Sigmoid colon (tissue), 7 donors: ENCODE measurements at places on chromosomes 16 and 17.

- no peak for DNase-seq
Measured at GRCh38 chr17:70059071-70059470, 16.0 kb upstream of the KCNJ16 start.

GRCh38 chr17:4604111-4604644, 19.8 kb downstream of the SMTNL2 start:
- DNase-seq, result peak; percentile 78

GRCh38 chr17:48530208-48530886, 464 bp downstream of the HOXB1 start:
- no peak for DNase-seq

DNA sequence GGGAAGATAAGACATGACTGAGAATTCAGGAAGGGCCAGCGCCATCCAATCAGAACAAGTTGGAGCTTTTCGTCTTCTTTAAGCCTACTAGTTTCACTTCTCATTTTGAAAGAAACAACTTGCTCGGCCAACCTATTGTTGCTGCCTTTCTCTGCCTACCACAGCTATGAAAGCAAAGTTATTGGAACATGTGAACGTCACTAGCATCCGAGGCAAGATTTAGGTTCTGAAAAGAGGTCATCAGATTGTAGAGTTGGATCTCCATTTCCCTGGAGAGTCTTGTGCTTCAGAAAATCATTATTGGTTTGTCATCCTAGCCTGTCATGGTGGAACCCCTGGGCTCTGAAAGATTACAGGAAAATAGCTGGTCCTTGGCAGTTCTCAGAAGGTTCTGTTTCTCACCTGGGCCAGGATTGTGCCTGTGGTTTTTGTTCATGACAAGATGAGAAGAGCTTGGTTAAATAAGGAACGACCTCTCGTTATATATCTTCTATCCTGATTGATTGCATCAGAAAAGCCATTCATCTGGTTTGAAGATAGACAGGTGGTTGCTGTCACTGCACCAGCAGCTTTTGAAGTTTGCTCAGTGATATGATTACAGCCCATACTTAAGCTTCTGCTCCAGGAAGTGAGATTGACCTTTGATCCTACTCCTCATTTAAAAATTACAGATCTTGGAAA, 25.3 kb downstream of the CDH13 start:
- DNase-seq, result peak; percentile 9

- no peak for DNase-seq
Measured at GRCh38 chr16:89417352-89417751, 73.0 kb downstream of the ANKRD11 start.

DNA sequence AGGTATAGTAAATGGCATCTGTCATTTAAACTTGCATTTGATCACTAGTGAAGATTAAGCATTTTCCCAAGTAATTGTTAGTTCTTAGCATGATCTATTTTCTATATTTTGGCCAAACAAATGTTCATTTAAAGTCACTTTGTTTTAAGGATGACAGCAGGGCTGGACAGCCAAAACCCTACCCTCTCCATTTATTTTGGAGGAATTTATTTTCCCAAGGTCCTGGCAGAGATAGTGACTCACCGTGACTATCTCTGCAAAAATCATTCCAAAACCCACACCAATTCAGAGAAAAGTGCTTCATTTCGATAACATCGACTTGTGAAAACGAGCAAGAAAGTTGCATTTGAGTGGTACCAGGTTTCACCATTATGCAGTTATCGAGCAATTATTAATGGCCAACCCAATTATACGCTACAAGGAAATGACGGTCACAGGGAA, 665 bp upstream of the AKAP1 start:
- no peak for DNase-seq

GRCh38 chr16:19488213-19488640, 33.7 kb downstream of the GDE1 start:
- no peak for DNase-seq

DNA sequence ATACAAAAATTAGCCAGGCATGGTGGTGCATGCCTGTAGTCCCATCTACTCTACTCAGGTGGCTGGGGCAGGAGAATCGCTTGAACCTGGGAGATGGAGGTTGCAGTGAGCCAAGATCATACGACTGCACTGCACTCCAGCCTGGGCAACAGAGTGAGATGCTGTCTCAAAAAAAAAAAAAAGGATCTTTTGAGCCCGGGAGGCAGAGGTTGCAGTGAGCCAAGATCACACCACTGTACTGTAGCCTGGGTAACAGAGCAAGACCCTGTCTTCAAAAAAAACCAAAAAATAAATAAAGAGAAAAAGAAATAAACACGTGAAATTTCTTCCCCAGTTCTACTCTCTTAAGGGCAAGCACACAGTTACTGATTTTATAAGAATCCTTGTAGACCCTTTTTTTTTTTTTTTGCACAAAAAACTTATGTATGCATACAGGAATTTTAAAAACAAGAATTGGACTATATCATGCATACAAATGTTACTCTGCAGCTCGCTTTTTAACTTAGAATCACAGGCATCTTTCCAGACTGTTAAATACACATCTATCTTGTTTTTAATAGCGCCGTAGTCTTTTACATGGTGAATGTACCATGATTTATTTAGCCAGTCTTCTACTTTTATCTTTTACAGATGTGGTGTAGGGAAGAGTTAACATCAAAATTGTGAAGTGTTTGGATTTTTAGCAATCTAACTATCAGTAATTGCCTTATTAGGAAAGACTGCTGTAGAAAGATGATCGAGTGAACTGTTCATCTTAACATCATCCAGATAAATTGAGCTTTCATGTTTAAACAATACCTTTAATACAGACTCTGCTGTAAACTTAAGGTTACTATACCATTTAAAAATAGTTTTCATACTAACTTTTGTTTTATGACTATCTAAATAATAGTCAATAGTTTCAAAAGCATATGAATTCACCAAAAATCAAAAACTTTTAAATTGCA, 14.6 kb downstream of the CDH3 start:
- no peak for DNase-seq

GRCh38 chr16:578870-579405, 9.2 kb downstream of the PIGQ start:
- peak; percentile 85 for DNase-seq

DNA sequence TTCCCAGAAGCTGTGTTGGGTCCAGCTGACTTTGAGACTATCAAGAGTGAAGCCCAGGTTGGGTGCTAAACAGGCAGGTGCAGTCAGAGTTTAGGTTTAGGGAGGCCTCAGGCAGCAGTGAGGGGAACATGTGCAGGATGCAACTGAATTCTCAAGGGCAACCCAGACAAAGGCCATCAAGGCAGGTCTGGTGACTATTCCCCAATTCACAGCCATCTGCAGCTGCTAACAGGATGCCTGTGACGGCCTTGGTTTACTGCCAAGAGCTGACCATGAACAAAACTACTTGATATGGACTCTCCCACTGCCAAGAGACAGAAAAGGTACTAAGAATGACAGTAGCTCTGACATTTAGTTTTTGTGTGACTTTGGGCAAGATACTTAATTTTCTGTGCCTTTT, 45.2 kb upstream of the BCAR1 start:
- peak; percentile 71 for DNase-seq

GRCh38 chr17:13590441-13590840, 11.3 kb downstream of the HS3ST3A1 start:
- DNase-seq, result no peak

GRCh38 chr17:4147751-4148310, 4.8 kb downstream of the CYB5D2 start:
- no peak for DNase-seq
